Panc1 (cell line): ENCODE measurements at places on chromosomes 7 and 10.
A peak's percentile ranks its signal among the peaks of the same experiment; 100 is the strongest.

DNA sequence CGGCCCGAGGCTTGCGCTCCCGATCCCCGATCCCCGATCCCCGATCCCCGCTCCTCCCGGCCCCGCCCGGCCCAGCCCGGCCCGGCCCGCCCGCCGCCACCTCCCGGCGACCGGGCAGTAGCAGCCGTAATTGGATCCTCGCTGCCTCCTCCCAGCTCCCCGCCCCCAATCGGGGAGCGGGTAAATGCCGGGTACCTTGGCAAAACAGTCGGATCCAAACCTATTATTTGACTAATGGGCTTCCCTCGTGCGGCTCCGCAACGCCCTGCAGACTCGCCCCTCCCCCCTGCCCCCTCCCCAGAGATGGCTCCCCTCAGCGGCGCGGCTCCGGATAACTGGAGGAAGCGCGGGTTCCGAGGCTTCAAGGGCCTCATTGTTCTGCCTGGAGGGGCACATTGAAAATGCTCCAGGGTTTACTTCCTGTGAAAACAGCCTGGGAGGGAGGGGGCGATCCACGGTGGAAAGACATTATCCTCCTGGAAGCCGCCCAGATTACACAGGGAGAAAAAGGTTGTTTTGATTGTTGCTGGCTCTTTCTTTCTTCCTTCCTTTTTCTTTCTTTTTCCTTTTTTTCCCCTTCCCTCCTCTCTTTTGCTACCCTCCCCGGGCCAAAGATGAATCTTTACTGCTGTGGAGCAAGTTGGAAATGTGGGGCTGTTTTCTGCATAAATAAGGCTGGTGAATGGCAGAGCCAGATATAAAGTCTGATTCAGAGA, 94.7 kb upstream of the ZMIZ1 start:
- peak; percentile 28 for DNase-seq

GRCh38 chr10:124677749-124678556, 66.2 kb downstream of the FAM53B start:
- DNase-seq = no peak

GRCh38 chr10:94462130-94462529, 59.8 kb downstream of the TBC1D12 start:
- no peak for DNase-seq

DNA sequence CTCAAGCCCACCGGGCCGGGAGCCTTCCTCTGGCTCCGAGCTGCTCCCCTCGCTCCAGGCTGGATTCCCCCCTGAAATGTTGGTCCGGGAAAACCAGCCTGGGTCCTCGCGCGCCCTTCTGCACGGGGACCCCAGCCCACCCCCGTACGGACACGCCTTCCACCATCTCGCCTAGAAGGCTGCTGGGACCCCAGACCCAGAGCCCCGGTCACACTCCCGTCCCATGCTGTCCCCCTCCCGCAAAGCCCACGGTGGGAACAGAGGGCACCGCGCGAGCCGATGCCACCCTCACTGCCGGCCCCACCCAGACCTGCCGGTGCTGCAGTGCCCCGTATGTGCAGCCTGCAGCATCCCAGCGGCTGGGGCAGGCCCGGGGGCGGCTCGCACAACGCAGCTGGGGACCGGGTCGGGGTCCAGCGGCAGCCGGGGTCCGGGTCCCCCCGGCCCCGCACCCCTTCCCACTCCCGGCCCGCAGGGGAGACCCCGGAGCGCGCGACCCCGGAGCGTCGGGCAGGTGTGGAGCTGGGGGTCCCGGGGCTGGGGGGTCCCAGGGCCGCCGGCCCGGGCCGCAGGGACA, 871 bp downstream of the SPOCK2 start:
- DNase-seq = no peak

GRCh38 chr7:83306502-83306901, 143.8 kb upstream of the PCLO start:
- DNase-seq = no peak

GRCh38 chr10:126872768-126873167, 32.5 kb upstream of the DOCK1 start:
- DNase-seq = no peak

GRCh38 chr7:158083526-158084310, 503.9 kb downstream of the PTPRN2 start:
- DNase-seq = no peak

GRCh38 chr10:35092851-35093250, 2.7 kb upstream of the CUL2 start:
- no peak for DNase-seq

DNA sequence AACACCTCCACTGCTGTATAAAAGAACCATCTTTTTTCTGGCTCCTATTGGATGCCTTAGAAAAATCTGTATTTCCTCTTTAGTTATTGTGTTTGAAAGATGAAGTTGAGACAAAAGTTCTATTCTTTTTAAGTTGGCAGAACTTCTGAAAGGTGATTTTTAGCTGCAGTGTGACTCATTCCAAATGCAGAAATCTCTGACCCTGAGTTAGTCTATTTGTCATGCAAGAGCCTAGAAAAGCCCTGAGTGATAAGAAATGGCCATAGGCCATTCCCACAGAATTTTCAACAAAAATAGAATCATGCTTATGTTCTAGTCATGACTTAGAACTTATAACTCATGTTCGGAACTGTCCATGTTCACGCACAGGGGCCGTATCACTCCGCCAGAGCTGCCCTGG, 89.1 kb downstream of the EGFR start:
- no peak for DNase-seq

DNA sequence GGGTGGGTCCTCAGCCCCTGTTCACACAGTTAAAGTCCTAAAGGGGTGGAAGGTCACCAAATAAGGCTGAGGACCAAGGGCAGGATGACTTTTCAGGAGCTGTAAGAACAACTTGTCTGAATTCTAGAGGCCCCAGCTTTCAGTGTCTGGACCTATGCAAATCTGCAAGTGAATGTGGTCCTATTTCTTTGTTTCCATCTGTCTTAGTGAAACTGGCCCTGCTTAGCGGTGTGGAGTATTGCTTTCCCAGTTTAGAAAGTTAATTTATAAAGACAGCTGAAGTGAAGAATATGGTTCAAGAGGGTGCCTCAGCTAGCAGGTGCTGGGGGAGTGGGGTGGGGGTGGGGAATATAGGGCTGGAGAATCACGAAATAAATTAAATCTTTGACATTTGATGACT, 40.1 kb downstream of the HHEX start:
- no peak for DNase-seq

DNA sequence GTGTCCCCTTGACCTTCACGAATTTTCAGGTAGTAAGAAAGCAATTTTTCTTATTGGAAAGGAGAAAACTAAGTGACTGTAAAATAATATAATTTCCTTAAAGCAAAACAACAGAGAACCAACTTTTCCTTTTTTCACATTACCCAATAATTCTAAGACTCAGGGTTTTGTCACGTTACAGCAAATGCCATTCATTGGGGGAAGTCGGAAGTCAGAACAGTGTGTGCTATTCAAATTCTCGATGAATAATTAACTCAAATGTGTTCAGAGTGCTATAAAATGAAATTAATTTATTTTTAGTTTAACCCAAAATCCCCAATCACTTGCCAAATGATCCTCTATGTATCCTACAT, 40.0 kb downstream of the DIP2C start:
- DNase-seq = no peak

GRCh38 chr7:37604078-37604477, 79.5 kb upstream of the GPR141 start:
- no peak for DNase-seq

- DNase-seq = no peak
These were observed 65.4 kb downstream of the TACC2 start for GRCh38 chr10:122054048-122055025.

- DNase-seq = no peak
These were observed 47.7 kb downstream of the MINPP1 start for GRCh38 chr10:87552248-87552929.

DNA sequence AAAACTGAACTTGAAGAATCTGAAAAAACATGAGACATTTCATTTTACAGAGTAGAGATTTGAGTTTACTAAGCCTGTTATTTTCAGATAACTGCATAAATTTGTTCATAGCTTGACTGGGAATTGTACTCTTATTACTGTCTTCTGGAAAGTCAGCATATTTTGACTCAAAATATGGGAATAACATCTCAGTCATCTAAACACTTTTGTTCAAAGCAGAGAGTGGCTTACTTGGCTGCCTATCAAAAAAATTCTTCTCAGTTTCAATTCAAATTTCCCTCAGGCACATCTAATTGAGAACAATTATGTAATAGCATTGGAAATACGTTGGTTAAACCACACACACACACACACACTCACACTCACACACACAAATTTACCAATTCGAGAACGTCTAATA, 384.6 kb downstream of the ARL4A start:
- no peak for DNase-seq

DNA sequence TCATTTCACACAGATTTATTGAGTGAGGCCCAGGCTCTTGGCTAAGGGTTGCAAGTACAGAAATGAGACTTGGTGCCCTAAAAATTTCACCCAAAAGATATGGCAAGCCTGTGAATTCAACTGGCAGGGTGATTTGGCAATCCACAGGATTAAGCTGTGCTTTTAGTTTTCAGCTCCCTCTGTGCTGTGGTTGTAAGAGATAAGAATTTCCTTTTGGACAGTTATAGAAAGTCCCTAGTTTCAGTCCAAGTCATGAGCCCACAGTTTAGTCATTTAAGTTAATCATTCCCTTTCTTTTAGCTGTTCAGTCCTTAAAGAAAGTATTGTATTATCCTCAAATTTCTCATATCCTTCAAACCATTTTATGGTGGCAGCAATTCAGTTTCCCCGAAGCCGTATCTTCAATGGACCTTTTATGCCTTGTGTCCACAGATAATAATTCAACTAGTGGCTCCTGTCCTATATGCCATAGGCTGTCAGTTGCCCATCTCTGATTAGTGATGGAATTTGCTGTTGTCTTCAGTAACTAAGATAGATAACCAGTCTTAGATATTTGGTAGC, 73.4 kb upstream of the NAMPT start:
- DNase-seq = no peak

GRCh38 chr7:44259547-44260457, 59.0 kb downstream of the YKT6 start:
- no peak for DNase-seq

GRCh38 chr7:19715499-19715898, 6.7 kb upstream of the POLR1F start:
- DNase-seq = no peak

- no peak for DNase-seq
These were observed 80.5 kb downstream of the ABI1 start for GRCh38 chr10:26780106-26780792.

GRCh38 chr7:34756025-34756437, 98.0 kb downstream of the NPSR1 start:
- DNase-seq = no peak

- DNase-seq = no peak
These were observed 68.4 kb upstream of the RAPGEF5 start for GRCh38 chr7:22425361-22425760.

- DNase-seq = no peak
These were observed 412.5 kb upstream of the SEMA3C start for GRCh38 chr7:81331061-81332018.

DNA sequence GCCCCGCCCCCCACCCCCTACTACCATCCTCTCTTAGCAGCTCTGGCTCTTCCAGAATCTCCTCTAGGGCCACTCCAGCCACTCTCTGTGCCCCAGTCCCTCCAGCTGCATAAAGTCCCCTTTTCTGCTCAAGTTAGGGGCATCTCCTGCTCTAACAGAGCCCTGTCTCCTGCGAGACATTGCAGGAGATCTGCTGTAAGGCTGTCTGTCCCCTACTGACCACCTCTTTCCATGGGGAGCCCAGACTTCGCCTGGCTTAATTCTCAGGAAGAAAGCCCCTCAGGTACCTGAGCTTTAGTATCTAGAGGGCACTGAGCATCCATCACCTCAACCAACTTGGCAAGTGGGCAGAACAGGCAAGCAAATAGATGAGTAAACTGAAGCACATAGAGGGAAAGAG, 200.7 kb upstream of the ZMIZ1 start:
- no peak for DNase-seq
